COR-L47 (cell line): ENCODE measurements at places on chromosomes 1 and 21.

- DNase-seq = no peak
Measured at GRCh38 chr1:15989776-15990175, 13.9 kb upstream of the ZBTB17 start.

DNA sequence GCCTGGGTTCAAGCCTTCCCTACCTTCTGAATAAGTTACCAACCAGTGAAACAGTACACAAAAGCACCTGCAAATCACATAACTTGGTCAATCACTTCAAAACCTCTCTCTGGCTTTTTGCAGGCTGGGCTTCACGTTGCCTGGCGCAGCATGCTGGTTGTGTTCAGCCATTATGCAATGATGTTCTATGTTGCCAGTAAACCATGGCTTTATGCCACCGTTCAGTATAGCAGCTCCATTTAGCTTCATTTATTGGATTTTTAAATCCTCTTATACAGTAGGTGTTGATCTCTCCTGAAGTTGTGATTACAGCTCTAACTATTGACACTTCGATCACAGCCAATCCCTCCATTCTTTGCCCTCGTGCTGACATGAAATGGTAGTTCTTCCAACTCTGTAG lies 233.6 kb upstream of the PTBP2 start:
- DNase-seq = no peak

DNA sequence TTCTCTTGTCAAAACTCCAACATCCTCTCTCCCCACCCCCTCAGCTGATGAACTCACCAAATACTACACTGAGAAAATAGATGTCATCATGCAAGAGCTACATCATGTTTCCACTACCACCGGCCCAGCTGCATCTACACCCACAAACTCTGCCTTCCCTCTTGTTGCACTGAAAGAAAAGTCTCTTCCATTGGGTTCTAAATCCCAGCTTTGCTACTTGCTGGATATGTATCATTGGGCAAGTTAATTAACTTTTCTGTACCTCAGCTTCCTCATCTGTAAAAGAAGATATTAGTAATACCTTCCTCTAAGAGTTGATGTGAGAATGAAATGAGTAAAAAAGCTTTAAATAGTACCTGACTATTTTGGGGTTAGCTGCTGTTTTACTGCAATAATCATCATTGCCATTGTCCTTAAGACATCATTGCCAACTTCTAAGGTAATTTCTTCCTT lies 108.6 kb downstream of the OLFML2B start:
- DNase-seq = no peak

DNA sequence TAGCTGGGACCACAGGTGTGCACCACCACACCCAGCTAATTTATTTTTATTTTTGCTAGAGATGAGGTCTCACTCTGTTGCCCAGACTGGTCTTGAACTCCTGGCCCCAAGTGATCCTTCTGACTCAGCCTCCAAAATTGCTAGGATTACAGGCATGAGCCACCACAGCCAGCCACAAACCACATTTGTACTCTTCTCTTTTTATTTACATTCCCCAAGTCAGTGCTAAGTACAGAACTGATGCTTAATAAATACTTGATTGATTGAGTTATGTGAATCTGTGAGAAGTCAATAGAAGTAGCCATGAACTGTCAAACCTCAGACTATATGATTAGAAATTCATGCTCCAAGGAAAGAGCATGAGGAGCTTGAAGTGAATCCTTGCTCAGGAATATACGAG lies 48.5 kb upstream of the S1PR1 start:
- DNase-seq = no peak

DNA sequence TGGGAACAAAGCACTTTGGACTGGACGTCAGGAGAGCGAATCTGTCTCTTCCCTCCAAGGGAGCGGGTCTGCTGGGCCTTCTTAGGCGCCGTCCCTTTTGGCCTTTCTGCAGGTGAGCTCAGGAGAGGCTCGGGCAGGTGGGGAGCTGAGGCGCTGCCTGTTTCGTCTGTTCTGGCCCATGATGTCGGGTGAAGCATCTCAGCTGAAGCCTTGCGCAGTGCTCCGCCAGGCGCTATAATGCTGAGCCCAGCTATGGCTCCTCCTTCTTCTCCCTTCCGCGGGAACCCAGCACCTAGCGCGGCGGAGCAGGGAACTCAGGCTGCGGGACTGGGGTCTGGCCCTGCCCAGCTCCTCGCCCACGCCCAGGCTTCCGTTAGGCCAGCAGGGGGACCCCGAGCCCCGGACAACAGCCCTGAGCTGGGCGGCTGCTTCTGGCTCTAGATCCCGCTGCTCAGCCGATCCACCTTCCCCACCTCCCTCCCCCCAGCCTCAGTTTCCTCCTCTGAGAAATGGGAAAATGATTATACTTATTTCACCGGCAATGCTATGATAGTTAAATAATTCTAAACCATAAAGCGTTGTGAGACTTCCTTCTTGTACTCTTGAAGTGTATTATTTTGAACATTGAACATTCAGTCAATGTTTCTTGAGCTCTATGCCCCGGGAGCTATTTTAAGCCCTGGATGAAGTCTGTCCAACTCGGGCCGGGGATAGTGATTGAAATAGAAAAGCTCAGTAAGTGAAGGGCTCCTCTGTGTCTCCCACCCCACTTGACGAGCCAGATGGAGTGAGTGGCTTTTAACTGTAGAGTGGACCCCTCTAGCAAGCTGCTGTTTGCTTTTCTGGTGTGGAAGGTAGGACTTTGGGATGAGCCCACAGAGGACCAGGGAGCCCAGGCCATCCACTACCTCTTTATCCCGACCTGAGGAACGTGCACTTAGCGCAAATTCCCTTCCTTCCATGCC lies 9.6 kb upstream of the ADORA1 start:
- peak; percentile 57 for DNase-seq

GRCh38 chr1:118023199-118023598 lies 93.7 kb downstream of the WDR3 start:
- DNase-seq = no peak

GRCh38 chr1:27001570-27002360 lies 8.3 kb downstream of the TRNP1 start:
- no peak for DNase-seq

GRCh38 chr1:204407295-204407971 lies 4.2 kb downstream of the PPP1R15B start:
- no peak for DNase-seq

DNA sequence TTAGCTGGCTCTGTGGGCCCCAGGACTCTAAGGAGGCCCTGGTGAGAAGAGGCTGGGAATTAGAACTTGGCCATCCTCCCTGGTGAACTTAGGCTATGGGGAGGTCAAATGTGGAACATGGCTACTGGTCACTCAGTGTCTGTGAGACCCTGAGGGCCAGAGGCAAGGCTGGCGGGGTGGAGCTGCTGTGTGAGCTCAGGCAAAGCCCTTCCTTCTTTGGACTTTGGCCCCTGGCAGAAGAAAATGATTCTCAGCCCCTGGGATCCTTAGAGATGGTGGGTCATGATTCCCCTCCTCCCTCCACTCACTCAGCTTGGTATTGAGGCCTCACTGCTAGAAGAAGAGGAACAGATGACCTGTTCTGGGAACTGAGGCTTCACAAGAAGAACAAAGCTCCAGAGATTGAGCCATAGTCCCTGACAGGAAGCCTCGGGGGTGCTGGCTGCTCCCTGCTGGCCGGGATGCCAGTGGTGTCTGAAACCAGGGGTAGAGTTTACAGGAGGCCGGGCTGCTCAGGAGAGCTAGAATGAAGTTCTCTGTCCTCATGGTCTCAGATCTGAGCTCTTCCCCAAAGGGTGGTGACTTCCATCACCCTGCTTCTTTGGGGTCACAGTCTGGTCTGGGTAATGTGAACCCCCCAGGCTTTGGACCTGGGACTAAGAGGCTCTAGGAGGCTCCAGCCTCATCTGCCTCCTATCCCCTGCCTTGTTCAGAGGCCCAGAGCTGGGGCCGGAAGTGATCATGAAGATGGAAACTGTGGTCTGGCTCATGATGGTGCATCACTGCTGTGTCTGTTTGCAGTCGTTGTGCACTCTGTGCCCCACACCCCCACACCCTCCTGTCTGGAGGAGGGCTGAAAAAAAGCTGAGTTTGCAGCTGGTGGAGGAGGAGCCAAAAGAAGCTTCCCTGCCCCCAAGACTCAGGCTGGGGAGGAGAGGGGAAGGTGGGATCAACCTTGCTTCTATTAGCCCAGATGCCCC lies 905 bp downstream of the BTBD19 start:
- no peak for DNase-seq

- no peak for DNase-seq
Measured at GRCh38 chr21:31879241-31879650, 6.4 kb downstream of the HUNK start.

GRCh38 chr1:83632906-83633305 lies 366.0 kb downstream of the TTLL7 start:
- DNase-seq = no peak

DNA sequence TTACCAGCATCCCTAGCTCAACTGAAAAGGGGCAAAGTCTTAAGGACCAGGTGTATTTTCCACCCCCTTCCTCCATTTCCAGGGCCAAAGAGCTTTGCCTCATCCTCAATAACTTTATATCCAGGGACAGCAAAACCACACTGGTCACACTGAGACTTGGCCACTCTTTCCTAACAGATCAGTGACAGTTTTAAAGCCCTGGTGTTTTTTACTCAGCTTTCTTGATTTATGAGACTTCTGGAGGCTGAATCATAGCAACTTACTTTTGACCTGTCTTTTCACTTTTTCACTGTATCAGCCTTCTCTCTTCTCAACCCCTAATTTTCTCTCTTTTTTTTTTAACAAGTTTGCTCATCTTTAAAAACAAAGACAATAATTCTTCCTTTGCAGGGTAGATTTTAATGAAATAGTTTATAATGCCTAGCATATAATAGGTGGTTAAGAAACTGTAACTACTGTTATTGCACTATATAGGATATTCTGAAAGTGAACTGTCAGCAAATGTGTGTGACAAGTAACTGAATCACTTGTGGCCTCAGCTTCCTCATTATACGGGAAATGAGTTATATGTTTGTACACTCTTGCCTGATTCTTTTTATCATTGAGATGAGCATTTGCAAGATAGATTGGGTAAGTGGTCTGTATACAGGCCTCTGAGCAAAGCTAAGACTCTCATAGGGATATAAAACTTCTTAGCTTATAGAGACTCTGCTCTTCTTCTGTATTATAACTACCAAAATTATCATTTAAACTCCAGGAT lies 19.7 kb upstream of the DYNLT5 start:
- no peak for DNase-seq

DNA sequence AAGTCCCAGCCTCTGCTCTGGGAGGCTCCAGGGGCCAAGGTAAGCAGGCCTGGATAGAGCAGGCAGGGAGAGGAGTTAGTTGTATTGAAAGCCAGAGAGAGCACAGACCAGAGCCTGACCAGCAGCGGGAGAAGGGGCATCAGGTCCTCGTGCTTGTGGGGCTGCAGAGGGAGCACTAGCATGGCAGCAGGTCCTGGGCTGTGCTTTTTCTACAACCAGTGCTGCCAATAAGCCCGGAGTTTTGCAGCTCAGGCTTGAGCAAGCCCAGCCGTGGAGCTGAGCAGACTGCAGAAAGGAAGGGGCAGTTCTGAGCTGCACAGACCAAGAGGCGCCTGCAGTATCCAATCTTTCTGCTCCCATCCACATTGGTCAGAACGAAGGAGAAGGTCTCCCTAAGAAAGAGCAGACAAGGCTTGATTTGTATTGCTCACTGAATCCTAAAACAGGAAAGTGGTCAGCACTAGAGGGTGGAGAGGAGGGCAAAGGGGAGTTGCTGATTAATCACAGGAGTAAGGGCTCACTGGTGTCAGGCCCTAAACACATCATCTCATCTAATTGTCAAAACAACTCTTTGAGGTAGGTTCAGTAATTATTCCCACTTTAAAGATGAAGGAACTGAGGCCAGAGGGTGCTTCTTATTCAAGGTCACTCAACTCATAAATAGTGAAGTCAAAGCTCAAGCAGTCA lies 2.7 kb downstream of the DENND2D start:
- DNase-seq = no peak

DNA sequence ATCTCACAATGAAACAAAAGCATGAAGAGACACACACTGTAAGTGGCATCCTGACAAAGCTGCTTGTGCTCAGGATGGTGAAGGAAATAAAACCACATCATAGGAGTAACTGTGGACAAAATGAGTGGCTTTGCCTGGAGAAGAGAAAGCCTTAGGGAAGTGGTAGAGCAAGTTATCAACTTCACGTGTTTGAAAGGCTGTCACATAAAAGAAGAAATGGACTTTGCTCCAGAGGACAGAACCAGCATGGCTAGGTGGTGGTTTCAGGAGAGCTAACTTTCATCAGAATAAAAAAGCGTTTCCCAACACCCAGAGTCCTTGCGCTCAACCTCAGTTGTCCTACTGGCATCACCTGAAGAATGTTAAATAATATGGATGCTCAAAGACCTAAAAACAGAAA lies 139.9 kb downstream of the SETD4 start:
- no peak for DNase-seq

DNA sequence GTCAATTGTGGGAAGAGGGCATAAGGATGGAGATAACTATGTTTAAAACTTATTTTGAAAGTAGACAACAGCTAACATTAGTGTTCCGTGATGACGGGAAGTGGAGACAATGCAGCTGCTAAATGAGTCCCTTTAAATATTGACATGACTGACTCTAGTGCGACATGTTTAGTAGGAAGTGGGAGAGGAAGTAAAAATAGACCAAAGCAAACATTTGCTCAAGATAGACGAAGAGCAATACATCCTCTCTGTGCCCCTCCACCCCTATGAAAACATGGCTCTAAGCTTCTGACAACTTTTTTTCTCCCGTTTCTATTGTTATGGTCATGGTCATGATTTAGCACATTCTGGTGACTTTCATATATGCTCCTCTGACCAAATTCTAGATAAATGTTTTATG lies 60.0 kb upstream of the HMCN1 start:
- no peak for DNase-seq
